Activated T-helper 2 cell treated with anti-CD3 and anti-CD28 coated beads, Interferon-gamma antibody, Interleukin-2, Interleukin-4, amounts not matched to agents 10 μg/mL and 5 μg/mL and 100 μg/mL, durations not matched to agents 14 hours and 24 hours and 36 hours (primary cell): ENCODE measurements at places on chromosomes 5 and 9. TPM values are rescaled to one million over a fixed set of nuclear protein-coding genes. Genes with fewer than 3 reads are reported as not detected.

- no peak for DNase-seq
- H3K4me1 ChIP-seq = peaks cover 22% of the 10 kb centered on the region
Observed at GRCh38 chr5:172689801-172690200, 48.7 kb downstream of the NEURL1B start.

DNA sequence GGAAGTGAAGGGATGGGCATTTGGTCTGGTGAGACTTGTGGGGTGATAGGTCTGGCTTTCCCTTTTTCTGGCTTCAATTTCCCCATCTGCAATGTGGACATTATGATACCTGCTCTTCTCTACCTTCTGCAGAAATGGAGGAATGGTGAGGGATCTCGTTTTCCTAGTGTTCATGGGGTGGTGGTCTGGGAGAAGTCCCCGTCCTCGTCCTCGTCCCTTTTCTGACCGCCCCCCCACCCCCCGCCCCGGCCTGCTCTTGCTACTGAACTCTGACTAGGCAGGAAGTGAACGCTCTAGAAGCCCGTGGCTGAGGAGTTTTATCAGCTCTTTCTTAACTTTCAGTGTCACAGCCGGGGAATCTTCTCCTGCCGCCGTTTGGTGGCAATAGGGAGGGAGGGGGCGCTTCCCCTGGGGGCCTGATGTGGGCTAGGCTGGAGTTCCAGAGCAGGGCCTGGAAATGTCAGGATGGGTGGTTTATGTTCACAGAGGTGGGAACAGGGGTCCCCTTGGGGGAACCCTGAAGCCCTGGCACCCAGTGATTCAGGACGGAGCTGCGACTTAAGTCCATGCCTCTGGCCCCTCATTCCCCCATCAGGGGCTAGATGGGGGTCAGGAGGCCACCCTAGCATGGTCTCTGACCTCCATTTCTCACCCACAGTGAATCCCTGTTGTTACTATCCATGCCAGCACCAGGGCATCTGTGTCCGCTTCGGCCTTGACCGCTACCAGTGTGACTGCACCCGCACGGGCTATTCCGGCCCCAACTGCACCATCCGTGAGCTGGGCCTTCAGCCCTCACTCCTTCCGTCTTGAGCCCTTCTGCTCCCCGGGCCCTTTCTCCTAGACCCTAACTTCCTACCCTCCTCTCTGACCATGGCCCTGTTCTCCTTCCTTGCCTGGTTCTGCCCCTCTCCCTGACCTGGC, 6.7 kb downstream of the PTGS1 start:
- no peaks in the 10 kb centered on the region for H3K36me3 ChIP-seq
- no peak overlapping the region for H3K27ac ChIP-seq
- peaks cover 7% of the 10 kb centered on the region for H3K27me3 ChIP-seq
- no peak overlapping the region for H3K4me3 ChIP-seq
- DNase-seq = no peak

DNA sequence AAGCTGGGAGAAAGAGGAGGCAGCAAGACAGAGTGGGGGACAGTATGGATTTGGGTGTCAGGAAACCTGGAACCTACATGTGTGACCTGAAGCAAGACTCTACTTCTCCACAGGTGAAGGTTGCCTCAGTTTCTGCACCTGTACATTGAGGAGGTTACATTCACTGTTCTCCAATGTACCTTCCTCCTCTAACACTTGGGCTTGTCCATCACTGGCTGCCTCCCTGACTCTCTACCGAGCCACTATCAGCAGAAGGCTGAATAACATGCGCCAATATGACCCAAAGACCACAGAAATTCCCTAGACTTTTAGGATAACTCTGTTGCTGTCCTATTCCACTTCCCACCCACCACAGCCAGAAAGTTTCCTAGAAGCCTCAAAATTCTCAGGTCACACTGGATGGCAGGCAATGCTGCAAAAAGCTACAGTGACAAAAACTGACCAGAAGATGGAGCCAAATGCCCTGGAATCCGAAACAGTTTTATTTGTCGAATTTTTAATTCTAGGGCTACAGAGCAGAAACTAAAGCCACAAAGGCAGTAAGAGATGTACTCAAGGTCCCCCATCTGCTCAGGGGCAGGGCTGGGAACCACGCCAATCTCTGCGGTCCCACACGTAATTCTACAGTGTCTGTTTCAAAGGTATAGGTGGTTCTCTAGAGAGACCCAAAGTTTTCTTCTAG, 64.4 kb downstream of the FAM114A2 start:
- peaks cover 9% of the 10 kb centered on the region for H3K27me3 ChIP-seq
- H3K4me3 ChIP-seq = no peak overlapping the region
- peak; percentile 11 for DNase-seq
- H3K36me3 ChIP-seq = no peaks in the 10 kb centered on the region
- H3K4me1 ChIP-seq = peaks cover 3% of the 10 kb centered on the region
- no peak overlapping the region for H3K27ac ChIP-seq

- no peaks in the 10 kb centered on the region for H3K4me1 ChIP-seq
- peaks cover 11% of the 10 kb centered on the region for H3K27me3 ChIP-seq
- no peak overlapping the region for H3K4me3 ChIP-seq
- no peak for DNase-seq
Observed at GRCh38 chr9:122236681-122237080, 7.9 kb upstream of the LHX6 start.

- H3K4me1 ChIP-seq = peaks cover 10% of the 10 kb centered on the region
- H3K27me3 ChIP-seq = no peaks in the 10 kb centered on the region
- no peak overlapping the region for H3K27ac ChIP-seq
- H3K36me3 ChIP-seq = no peaks in the 10 kb centered on the region
Observed at GRCh38 chr5:91151947-91152346, 231.2 kb downstream of the ARRDC3 start.

GRCh38 chr9:76602199-76602598, 143.2 kb downstream of the GCNT1 start:
- H3K36me3 ChIP-seq = no peaks in the 10 kb centered on the region
- DNase-seq = no peak
- H3K4me1 ChIP-seq = peaks cover 7% of the 10 kb centered on the region
- H3K4me3 ChIP-seq = no peak overlapping the region
- H3K27ac ChIP-seq = no peak overlapping the region
- H3K27me3 ChIP-seq = peaks cover 6% of the 10 kb centered on the region

DNA sequence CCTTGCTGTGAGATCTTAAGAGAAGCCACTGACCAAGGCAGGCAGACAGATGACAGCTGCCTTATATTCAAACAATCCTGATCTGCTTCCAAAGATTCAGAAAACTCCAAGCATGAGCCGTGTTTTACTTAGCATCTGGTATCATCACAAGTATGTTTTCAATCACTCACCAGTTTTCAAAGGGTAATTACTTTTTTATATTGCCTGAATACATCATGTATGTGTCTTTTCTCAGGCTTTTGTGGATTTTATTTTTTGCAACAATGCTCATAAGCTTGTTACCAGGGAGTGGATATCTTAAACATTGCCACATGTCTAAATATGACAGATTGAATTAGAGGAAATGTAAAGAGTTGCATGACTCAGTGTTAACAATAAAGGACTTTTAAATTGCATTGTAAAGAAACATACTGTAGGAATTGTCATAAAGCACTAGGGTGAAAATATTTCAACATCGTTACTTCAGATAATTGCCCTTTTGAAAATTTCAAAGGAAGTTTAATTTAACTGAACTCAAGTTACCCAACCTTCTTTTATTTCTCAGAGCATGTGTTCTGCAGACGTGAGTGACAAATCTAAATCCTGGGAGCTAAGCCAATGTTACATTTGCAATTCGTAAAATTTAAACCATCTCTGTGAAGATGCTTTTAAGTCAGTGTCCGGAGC, 326.1 kb downstream of the PLK2 start:
- DNase-seq = no peak
- H3K27me3 ChIP-seq = no peaks in the 10 kb centered on the region
- H3K27ac ChIP-seq = no peak overlapping the region
- H3K4me1 ChIP-seq = no peaks in the 10 kb centered on the region
- no peaks in the 10 kb centered on the region for H3K36me3 ChIP-seq

- no peaks in the 10 kb centered on the region for H3K27me3 ChIP-seq
- H3K27ac ChIP-seq = no peak overlapping the region
- no peaks in the 10 kb centered on the region for H3K36me3 ChIP-seq
- DNase-seq = no peak
Observed at GRCh38 chr9:73923796-73924195, 573.3 kb upstream of the RORB start.

GRCh38 chr5:17169507-17169906, 47.9 kb upstream of the BASP1 start:
- no peaks in the 10 kb centered on the region for H3K36me3 ChIP-seq
- no peak overlapping the region for H3K27ac ChIP-seq
- no peaks in the 10 kb centered on the region for H3K27me3 ChIP-seq
- DNase-seq = no peak
- no peaks in the 10 kb centered on the region for H3K4me1 ChIP-seq

DNA sequence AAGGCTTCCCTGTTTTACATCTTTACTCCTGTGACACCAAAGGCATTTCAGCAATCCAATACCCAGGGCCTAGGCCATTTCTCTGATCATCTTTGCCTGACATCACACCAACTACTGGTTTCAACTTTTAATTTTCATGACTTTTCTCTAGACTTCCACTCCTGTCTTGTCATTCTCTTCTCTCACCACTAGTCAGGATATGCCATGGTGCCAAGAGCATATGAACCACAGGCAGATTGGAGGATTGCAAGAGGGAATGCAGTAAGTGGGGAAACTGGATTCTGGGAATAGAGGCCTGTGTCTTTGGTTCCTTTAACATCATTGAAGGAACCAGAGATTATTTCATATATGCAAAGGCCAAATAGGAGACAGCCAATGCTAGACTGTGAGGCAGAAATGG, 69.3 kb downstream of the ANKRD31 start:
- no peaks in the 10 kb centered on the region for H3K27me3 ChIP-seq
- H3K4me3 ChIP-seq = no peak overlapping the region
- H3K36me3 ChIP-seq = no peaks in the 10 kb centered on the region
- no peak overlapping the region for H3K27ac ChIP-seq
- no peak for DNase-seq

The DNAJC25 gene
- 7.3 and 7.4 TPM in 2 replicates for total RNA-seq

DNA sequence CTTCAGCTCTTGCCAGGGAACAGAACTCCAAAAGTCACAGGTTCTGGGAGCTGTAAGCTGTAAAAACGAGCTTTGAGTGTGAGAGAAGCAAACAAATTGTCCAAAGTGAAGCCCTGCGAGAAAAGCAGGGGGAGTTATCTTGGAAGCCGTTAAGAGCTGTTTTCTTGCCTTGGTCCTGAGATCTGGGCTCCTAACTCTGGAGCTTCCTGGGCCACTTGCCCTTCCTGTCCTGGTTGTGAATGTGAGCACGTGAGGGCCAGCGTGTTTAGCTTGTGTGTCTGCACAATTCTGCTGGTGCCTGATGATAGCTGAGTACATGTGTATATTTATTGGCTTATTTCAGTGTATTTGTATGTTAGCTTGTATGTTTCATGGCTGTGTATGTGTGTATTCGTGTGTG, 40.5 kb downstream of the DAB2IP start:
- no peak overlapping the region for H3K27ac ChIP-seq
- H3K4me3 ChIP-seq = no peak overlapping the region
- DNase-seq = no peak
- H3K36me3 ChIP-seq = no peaks in the 10 kb centered on the region
- H3K4me1 ChIP-seq = peaks cover 1% of the 10 kb centered on the region

The DDX4 gene
- 0.09 TPM in 1 of 2 replicates, not detected in the other for total RNA-seq

DNA sequence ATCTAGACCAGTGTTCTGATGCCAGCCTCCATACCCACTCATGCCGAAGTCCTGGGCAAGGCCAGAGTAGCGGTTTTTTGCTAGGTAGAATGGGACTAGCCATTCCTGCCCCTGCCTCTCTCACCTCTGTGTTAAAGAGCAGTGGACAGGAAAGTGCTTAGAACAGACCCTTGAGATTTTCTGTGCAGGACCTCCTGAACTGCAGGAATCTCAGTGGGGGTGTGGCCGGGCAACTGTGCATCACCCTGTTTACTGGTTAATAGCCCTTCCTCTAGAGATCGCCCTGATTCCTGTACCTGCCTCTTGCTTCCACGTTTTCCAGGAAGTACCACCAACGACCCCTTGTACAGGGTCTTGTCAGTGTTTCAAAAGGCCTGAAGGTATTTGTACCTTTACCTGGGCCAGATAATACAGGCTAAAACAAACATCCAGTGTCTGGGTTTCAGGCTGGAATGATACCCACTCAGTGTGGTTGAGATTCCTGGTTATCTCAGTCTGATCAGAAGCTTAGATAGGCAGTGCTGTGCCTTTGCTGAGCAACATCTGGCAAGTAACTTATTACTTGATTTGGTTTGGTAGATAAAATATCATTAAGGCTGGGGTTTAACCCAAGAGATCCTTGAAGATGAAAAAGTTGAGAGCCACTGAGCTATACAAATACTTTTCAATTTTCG, 65.9 kb downstream of the RGS3 start:
- H3K27me3 ChIP-seq = no peaks in the 10 kb centered on the region
- no peak for DNase-seq
- peaks cover 24% of the 10 kb centered on the region for H3K4me1 ChIP-seq
- no peak overlapping the region for H3K4me3 ChIP-seq

The DMAC1 gene
- total RNA-seq = 50.5 and 51.0 TPM in 2 replicates

GRCh38 chr9:120642129-120642770, 62.3 kb upstream of the CDK5RAP2 start:
- DNase-seq = no peak
- H3K4me3 ChIP-seq = no peak overlapping the region
- H3K27me3 ChIP-seq = no peaks in the 10 kb centered on the region
- no peak overlapping the region for H3K27ac ChIP-seq
- no peaks in the 10 kb centered on the region for H3K4me1 ChIP-seq

GRCh38 chr9:135247227-135247930, 159.9 kb downstream of the OLFM1 start:
- H3K4me3 ChIP-seq = no peak overlapping the region

The PAXX gene
- total RNA-seq = 60.5 and 72.6 TPM in 2 replicates

GRCh38 chr5:80977764-80978163, 17.6 kb downstream of the RASGRF2 start:
- no peak overlapping the region for H3K27ac ChIP-seq
- H3K36me3 ChIP-seq = peaks cover 4% of the 10 kb centered on the region
- H3K4me1 ChIP-seq = peaks cover 13% of the 10 kb centered on the region
- H3K4me3 ChIP-seq = no peak overlapping the region
- no peak for DNase-seq

GRCh38 chr9:19371942-19372341, 8.1 kb downstream of the RPS6 start:
- no peak overlapping the region for H3K4me3 ChIP-seq
- H3K27ac ChIP-seq = no peak overlapping the region

DNA sequence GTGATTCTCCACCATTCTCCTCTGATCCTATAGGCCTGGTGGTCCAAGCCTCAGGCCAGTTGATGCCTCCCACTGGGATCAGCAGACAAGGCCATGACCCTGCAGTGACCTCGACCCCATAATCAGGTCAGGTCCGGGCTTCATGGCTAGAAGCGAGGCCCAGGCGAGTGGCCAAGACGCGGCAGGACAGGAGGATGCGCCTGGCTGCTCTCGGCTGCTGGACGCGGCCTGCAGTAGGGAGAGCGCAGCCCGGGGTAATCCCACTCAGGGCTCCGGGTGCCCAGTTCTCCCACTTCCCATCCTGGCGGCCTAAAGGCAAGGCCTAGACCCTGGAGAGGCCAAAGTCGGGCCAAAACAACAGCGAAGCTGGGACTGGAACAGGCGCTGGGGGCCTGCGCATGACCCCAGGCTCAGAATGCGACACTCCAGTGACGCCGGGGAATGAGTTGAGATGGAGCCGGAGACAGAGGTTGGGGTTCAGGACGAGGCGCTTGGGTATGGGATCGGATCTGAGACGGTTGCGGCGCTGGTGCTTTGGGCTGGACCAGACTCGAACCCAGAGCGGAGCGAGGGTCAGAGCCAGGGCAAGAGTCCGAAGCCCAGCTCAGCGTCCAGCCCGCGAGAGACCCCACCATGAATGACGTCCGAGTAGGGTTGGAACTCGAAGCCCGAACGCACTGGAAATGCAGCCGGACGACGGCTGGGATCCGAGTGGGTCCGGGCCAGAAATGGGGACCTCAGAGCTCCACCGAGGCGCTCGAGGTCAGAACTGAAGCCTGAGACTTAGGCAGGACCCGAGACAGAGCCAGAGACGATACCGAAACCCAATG, 3.2 kb downstream of the LHX6 start:
- H3K27ac ChIP-seq = no peak overlapping the region
- no peak for DNase-seq
- peaks cover 55% of the 10 kb centered on the region for H3K27me3 ChIP-seq
- no peak overlapping the region for H3K4me3 ChIP-seq
- H3K36me3 ChIP-seq = no peaks in the 10 kb centered on the region
- peaks cover 3% of the 10 kb centered on the region for H3K4me1 ChIP-seq
